Astrocyte of the cerebellum (primary cell): ENCODE measurements at places on chromosomes 2 and 18.

DNA sequence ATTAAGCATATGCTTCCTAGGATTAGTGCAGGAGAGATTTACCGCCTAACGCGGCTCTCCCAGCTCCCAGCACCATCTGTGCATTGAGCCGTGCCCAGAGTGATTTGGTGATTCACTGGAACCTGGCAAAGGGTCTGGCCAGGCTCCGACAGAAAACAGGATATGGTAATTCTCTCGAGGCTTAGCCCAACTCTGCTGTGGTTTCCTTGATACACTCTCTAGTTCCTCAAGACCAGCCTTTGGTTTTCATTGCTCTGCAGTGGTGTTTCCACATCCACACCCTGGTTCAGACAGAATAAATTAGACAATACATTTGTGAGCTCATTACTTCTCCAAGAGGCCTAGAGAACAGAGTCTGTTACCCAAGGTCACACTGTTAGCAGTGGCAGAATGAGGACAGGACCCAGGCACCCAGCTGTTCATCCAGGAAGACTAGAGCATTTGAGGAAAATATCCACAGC, 23.0 kb upstream of the SMAD2 start:
- peak; percentile 79 for DNase-seq

DNA sequence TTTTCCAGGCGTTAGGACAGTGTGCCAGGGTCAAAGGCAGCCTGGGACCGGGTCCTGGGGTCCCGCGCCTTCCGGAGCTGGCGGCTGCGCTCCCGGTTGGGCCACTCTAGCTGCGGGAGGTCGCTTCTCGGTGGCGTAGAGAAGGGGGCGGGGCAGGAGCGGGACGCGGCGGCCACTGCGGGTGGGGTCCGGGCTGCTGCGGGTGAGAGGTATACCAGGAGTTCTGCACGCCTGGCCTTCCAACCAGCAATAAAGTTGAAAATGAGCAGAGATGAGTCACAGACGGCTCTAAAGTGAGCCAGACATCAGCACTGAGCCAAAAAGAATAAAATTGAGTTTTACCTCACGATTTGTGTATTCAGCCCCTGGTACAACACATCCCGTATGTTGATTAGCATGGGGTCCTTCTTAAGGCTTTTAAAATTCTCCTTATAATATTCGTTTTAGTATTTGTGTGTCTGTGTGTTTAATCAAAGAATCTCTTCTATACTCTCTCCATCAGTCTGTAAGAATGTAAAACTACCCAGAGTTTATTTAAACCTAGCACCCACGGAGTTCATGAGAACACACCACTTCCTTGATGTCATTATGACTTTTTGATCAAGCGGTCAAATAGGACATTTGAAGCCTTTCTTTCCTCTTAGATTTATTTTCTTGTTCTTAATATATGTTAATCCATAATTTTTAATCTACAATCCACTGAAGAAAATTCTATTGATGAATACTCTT, at the start of gene C1GALT1C1L:
Gene C1GALT1C1L (minus strand): TSS at position 108 of the 729 bp plus-strand sequence. CDS start 107 bp downstream, at position 1.
- peak; percentile 29 for DNase-seq

GRCh38 chr2:137050949-137051348, 285.6 kb downstream of the THSD7B start:
- no peak for DNase-seq

GRCh38 chr18:8987241-8987640, 115.3 kb upstream of the NDUFV2 start:
- DNase-seq: no peak

- no peak for DNase-seq
Measured at GRCh38 chr2:32427672-32428610, 71.1 kb downstream of the BIRC6 start.

GRCh38 chr2:218128781-218129457, 3.1 kb downstream of the CXCR2 start:
- DNase-seq: no peak
